LNCaP clone FGC (cell line): ENCODE measurements at places on chromosomes 2 and 18.

GRCh38 chr2:132416723-132417395 is at the start of gene GPR39:
GPR39 (plus strand) TSS chr2:132416805.
- DNase-seq, result no peak

- DNase-seq, result no peak
Observed at GRCh38 chr2:64327129-64327509, 126.8 kb upstream of the LGALSL start.

GRCh38 chr2:131426727-131427126 is 49.2 kb upstream of the TUBA3D start:
- no peak for DNase-seq

DNA sequence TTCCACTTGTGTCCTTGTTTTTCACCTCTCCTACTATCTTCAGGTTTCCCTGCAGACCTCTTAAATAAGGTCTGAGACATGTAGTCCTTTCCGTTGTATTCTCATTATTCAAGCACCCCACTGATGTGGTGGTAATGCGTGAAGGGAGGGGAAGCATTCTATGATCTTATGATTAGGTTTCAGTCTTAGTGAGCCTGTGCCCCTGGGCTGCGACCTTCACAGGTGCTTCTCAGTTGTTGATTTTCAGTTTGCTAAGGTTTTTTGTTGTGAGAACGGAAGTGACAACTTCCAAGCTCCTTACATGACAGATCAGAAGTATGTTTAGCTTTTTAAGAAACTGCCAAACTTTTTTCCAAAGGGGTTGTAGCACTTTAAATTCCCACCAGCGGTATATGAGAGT is 41.3 kb downstream of the VPS54 start:
- no peak for DNase-seq
